ENCODE measurements at places on chromosomes 12 and 14.
A peak's percentile ranks its signal among the peaks of the same experiment; 100 is the strongest.

DNA sequence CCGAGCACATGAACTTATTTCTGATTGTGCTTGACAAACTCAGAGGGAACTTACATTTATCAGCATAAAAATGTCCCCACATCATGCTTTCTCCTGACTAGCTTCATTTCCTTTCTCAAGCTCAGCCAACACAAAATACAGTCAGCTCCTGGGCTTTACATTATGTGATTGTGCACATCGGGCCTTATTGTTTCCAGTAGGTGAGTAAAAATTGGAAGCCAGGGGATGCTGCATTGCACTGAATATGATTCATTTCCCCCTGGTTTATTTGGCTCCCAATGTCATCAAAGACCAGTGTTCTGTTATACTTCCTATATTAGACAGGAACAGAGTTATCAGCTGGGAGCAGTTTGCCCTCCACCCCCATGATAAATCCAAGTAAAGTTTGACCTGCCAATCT lies 521.8 kb downstream of the RMST start:
- DNase-seq, result no peak

- peak; percentile 56 for DNase-seq
Observed at GRCh38 chr14:99270458-99271220, 1.4 kb downstream of the BCL11B start.

GRCh38 chr12:27616356-27617142 lies 79.7 kb upstream of the REP15 start:
- DNase-seq, result no peak

DNA sequence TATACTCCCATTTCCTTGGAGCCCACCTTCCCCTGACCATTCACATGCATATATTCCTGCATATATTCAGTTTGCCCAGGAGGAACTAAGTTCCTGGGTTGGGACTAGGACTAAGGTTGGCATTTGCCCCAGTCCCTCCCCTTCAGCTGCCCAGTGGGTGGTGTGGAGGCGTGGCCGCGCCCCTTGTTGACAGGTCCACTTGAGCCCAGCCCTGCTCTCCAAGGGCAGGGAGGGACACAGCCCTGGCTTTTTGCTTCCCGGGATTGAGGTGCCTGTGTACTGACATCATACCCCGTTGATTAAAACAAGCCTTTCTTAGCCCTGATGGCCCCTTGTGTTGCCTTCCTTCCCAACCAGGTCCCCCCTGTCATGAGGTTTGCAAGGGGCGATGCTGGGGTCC lies 7.3 kb downstream of the ERBB3 start:
- DNase-seq, result no peak

DNA sequence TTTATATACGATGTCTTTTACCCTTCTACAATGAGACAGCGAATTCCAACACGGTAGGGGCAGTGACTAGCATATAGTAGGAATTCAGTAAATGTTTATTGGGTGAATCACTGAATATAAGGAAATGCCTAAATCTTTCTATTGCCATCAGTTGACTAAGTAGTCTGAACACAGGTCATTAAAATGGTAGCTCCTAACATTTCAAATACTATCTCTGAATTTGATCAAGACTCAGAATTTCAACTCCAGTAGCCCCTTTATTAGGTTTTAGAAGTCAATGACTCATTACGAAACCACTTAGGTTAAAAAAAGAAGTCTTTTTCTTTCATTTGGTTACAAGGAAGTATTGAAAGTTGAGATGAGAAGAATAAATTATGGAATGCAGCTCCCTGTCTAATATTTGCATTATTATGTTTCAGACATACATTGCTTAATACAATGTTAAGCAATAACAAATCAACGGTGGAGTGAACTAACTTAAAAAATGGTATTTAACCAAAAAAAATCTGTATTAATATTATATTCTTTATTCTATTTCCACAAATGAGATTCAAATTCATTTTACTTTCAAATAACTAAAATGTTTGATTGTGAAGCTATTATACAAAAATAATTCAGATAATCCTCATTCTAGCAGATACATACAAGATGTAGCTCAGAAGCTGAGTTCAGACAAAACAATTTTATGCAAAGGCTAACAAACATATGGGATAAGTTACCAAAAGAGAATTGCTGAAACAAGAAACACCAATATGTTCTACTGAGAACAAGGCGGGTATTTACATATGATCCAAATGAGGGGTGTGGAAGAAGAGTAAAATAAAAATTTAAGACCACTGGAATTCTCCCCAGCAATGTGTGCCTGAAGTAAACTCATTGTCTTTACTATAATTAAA lies 302.7 kb downstream of the CEP128 start:
- DNase-seq, result no peak

- no peak for DNase-seq
Observed at GRCh38 chr12:122659579-122659978, 43.6 kb downstream of the HCAR2 start.

DNA sequence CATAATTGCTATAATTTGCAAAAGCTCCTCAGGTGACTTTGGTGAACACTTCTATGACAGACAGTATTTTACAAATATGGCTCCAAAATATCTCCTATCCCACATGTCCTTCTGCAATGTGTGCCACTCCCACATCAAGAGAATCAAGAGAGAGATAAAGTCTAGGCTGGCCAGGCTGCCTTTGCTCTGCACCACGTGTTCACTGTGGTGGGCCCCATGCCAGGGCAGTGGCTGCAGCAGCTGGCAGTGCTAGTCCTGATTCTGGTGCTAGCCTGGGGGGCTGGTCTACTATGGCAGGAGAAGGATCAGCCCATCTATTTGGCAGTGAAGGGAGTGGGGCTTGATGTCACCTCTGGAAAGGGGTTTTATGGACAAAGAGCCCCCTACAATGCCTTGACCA lies 86.3 kb downstream of the DRAM1 start:
- DNase-seq, result no peak

DNA sequence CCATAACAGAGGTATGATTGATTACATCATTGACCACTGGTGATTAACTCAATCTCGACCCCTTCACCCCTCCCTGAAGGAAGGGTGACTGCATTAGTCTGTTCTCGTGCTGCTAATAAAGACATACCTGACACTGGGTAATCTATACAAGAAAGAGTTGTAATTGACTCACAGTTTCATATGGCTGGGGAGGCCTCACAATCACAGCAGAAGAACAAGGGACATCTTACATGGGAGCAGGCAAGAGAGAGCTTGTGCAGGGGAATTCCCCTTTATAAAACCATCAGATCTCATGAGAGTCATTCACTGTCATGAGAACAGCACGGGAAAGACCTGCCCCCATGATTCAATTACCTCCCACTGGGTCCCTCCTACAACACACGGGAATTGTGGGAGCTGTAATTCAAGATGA lies 55.9 kb upstream of the TMCC3 start:
- peak; percentile 10 for DNase-seq

GRCh38 chr12:87444039-87444438 lies 585.2 kb downstream of the C12orf50 start:
- no peak for DNase-seq

- no peak for DNase-seq
Observed at GRCh38 chr14:95494456-95494855, 22.0 kb downstream of the SYNE3 start.

- no peak for DNase-seq
Observed at GRCh38 chr14:57057803-57058202, 210.9 kb downstream of the EXOC5 start.
